Kidney (tissue), 22 donors: ENCODE measurements at places on chromosomes 1 and 21. TPM values are rescaled to one million over a fixed set of nuclear protein-coding genes. Genes with fewer than 3 reads are reported as not detected.

- peak; percentile 59 for DNase-seq
These were observed 42.5 kb upstream of the ECE1 start for GRCh38 chr1:21332554-21333311.

The ERVH48-1 gene
- total RNA-seq = not detected

The LY9 gene
- total RNA-seq = 3.5 TPM

- no peak for DNase-seq
These were observed 102.7 kb upstream of the VANGL1 start for GRCh38 chr1:115539061-115539460.

DNA sequence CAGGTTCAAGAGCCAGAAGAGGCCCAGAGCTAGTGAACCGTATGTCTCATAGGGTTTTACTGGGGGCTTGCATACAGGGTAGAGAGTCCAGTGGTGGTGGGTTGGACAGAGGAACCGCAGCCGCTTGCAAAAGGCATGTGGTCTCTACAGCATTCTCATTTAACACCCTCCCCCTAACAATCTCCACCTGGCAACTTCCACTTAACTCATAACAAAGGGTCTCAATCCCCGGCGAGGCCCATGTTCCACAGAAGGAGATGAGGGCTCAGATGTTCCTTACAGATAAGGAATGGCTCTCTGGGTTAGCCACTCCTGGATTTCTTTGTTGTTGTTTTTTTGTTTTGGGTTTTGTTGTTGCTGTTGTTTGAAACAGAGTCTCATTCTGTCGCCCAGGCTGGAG is 106.1 kb downstream of the APP start:
- no peak for DNase-seq

The ITLN2 gene
- total RNA-seq = not detected

GRCh38 chr1:54239035-54239383 is 39.0 kb downstream of the MRPL37 start:
- DNase-seq = no peak

GRCh38 chr1:42305639-42306038 is 29.4 kb downstream of the FOXJ3 start:
- DNase-seq = no peak

DNA sequence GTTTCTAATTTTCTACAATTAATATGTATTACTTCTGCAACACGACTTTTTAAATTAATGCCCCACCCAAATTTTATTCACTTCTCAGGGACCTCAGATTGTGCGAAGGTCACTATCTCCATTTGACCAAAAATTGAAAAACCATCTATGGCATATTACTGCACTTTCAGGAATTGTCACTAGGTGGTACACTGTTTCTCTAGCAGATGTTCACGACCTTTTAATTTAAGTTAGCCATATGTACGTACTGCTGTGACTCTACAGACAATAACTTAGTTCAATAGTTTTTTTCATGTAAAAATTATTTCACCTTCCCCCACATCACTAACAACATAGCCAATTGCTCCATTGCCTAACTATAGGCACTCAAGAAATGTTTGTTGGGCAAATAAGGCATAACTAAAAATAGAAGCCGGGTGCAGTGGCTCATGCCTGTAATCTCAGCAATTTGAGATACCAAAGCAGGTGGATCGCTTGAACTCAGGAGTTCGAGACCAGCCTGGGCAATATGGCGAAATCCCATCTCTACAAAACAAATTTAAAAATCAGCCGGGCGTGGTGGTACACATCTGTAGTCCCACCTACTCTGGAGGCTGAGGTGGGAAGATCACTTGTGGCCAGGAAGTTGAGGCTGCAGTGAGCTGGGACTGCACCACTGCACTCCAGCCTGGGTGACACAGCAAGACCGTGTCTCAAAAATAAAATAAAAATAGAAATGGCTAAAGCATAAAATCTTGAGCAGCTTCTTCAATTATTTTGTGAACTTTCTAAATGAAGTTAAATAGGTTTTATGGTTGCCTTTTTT is 75.7 kb upstream of the PKN2 start:
- no peak for DNase-seq
